ENCODE measurements at places on chromosomes 4 and X.

DNA sequence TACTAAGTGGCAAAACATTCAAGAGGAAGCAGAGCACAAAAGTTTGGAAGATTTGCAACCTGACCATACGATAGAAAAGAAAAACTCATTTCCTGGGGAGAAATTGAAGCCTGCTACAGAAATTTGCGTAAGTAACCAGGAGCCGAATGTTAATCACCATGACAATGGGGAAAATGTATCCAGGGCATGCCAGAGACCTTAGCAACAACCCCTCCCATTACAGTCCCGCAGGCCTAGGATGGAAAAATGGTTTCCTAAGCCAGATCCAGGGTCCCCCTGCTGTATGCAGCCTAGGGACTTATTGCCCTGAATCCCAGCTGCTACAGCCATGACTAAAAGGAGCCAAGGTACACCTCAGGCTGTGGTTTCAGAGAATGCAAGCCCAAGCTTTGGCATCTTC is 472.2 kb upstream of the KLHL4 start:
- ATAC-seq: no peak
- H3K27me3 ChIP-seq: no peaks in the 10 kb centered on the region
- no peak overlapping the region for H3K27ac ChIP-seq
- no peaks in the 10 kb centered on the region for H3K36me3 ChIP-seq

- no peak for ATAC-seq
- H3K27ac ChIP-seq: no peak overlapping the region
- H3K4me1 ChIP-seq: no peaks in the 10 kb centered on the region
- H3K36me3 ChIP-seq: no peaks in the 10 kb centered on the region
Measured at GRCh38 chrX:53479301-53479700, 45.1 kb upstream of the HSD17B10 start.

GRCh38 chr4:41124916-41125548 is 89.3 kb downstream of the APBB2 start:
- no peak for ATAC-seq
- no peaks in the 10 kb centered on the region for H3K4me1 ChIP-seq
- H3K4me3 ChIP-seq: no peak overlapping the region
- H3K36me3 ChIP-seq: no peaks in the 10 kb centered on the region
- H3K27ac ChIP-seq: no peak overlapping the region

- peaks cover 40% of the 10 kb centered on the region for H3K4me1 ChIP-seq
- no peaks in the 10 kb centered on the region for H3K27me3 ChIP-seq
- H3K27ac ChIP-seq: no peak overlapping the region
- ATAC-seq: no peak
Measured at GRCh38 chr4:152107736-152108500, 347.1 kb upstream of the GATB start.

DNA sequence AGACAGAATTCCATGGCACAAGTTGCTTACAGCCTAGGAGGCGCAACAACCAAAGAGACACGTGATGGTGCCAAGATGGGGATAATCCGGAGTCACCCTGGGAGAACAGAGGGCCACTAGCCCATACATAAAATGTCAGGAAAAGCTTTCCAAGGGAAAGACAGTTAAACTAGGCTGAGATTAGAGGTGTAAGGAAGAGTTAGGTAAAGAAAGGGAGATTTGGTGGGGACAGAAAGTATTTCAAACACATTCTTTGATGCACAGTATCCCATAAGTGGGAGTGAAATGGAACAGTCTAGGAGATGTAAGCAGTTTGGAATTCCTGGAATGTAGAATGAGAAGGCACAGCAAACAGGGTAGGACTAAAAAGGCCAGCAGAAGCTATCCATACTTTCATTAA is 860.9 kb upstream of the LCORL start:
- H3K27ac ChIP-seq: no peak overlapping the region
- no peak overlapping the region for H3K4me3 ChIP-seq
- no peaks in the 10 kb centered on the region for H3K4me1 ChIP-seq
- no peak for ATAC-seq
- H3K36me3 ChIP-seq: no peaks in the 10 kb centered on the region

DNA sequence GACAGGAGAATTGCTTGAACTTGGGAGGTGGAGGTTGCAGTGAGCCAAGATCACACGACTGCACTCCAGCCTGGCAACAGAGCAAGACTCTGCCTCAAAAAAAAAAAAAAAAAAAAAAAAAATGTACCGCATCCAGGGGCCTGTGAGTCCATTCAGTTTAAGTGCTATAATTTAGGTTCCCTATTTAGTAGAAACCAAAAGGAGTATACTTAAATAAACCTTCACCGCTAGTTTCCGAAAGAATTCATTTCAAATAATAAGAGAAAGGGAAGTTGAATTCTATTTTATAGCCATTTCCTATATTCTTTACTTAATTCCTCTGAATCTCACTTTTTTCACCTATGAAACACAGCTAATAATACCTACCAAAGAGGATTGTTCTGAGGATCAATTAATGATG is 20.8 kb upstream of the LRBA start:
- no peak overlapping the region for H3K4me3 ChIP-seq
- no peaks in the 10 kb centered on the region for H3K27me3 ChIP-seq
- peaks cover 10% of the 10 kb centered on the region for H3K4me1 ChIP-seq
- H3K36me3 ChIP-seq: peaks cover 7% of the 10 kb centered on the region

- no peak overlapping the region for H3K27ac ChIP-seq
- H3K4me3 ChIP-seq: no peak overlapping the region
- no peak for ATAC-seq
- H3K27me3 ChIP-seq: no peaks in the 10 kb centered on the region
Measured at GRCh38 chrX:31333165-31333831, 261.5 kb upstream of the FTHL17 start.

DNA sequence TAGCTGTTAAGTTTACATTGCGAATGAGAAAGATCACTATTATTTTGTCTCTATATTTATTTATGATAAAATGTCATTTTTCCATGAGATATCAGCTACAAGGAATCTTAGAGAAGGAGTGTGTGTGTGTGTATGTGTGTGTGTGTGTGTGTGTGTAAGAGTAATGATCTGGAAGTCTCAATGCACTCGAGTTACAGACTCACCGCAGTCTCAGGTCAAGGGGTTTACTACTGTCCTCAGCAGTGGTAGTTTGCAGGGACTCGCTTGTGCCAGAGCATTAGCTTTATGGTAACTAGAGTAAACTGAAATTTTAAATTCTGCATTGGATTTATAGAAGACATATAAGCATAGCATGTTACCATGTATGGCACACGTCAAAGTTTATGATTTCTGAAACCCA is 30.8 kb downstream of the LRP2BP start:
- no peak overlapping the region for H3K4me3 ChIP-seq
- no peak overlapping the region for H3K27ac ChIP-seq
- peaks cover 26% of the 10 kb centered on the region for H3K36me3 ChIP-seq
- no peaks in the 10 kb centered on the region for H3K4me1 ChIP-seq
- no peaks in the 10 kb centered on the region for H3K27me3 ChIP-seq
- ATAC-seq: no peak

- H3K4me1 ChIP-seq: peaks cover 2% of the 10 kb centered on the region
- H3K36me3 ChIP-seq: peaks cover 63% of the 10 kb centered on the region
- H3K27ac ChIP-seq: no peak overlapping the region
- H3K4me3 ChIP-seq: no peak overlapping the region
- no peaks in the 10 kb centered on the region for H3K27me3 ChIP-seq
Measured at GRCh38 chr4:6873792-6874461, 35.7 kb upstream of the TBC1D14 start.

- H3K36me3 ChIP-seq: no peaks in the 10 kb centered on the region
- H3K4me3 ChIP-seq: no peak overlapping the region
- no peak overlapping the region for H3K27ac ChIP-seq
Measured at GRCh38 chrX:44927398-44927797, 54.4 kb downstream of the KDM6A start.

GRCh38 chr4:4754641-4755040 is 104.8 kb upstream of the MSX1 start:
- peaks cover 13% of the 10 kb centered on the region for H3K27me3 ChIP-seq
- H3K36me3 ChIP-seq: no peaks in the 10 kb centered on the region
- no peaks in the 10 kb centered on the region for H3K4me1 ChIP-seq
- no peak for ATAC-seq

DNA sequence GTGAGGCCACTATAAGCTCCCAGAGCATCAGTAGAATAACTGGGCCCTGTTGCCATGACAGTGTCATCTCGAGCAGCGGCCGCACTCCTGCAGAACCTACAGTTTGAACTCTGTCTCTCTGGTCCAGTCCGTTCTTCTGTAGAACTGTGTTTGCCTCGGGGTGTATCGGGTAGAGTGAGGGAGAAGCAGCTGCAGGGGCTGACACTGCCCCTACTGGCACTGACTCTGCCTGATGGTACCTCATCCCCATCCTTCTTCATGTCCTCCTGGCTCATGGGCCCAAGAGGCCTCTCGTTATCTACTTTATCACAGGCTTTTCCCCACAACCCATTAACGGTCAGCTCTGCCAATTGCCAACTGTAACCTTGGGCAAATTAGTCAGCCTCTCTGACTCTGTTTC is 96.5 kb downstream of the NPNT start:
- no peak overlapping the region for H3K27ac ChIP-seq
- ATAC-seq: no peak
- H3K4me1 ChIP-seq: no peaks in the 10 kb centered on the region
- H3K4me3 ChIP-seq: no peak overlapping the region

DNA sequence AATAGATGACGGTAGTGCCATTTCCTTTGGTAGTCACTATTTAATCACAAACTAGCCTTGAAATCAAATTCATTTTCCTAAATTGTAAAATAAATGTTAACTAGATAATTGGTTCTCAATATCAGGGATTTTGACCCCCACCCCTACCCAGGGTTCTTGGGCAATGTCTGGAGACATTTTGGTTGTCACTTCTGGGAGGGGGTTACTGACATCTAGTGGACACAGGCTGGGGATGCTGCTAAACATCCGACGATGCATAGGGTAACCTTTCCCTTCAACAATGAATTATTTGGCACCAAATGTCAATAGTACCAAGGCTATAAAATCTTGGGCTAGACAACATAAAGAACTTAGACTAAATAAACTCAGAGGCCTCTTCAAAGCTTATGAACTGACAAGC is 285.8 kb upstream of the TRPC5 start:
- H3K27ac ChIP-seq: no peak overlapping the region
- no peaks in the 10 kb centered on the region for H3K36me3 ChIP-seq
- no peaks in the 10 kb centered on the region for H3K4me1 ChIP-seq
- ATAC-seq: no peak
- H3K27me3 ChIP-seq: no peaks in the 10 kb centered on the region

- no peaks in the 10 kb centered on the region for H3K4me1 ChIP-seq
- H3K4me3 ChIP-seq: no peak overlapping the region
- peaks cover 18% of the 10 kb centered on the region for H3K27me3 ChIP-seq
- no peak overlapping the region for H3K27ac ChIP-seq
- ATAC-seq: no peak
- H3K36me3 ChIP-seq: no peaks in the 10 kb centered on the region
Measured at GRCh38 chr4:149141391-149141790, 674.3 kb downstream of the IQCM start.

- no peaks in the 10 kb centered on the region for H3K4me1 ChIP-seq
- ATAC-seq: no peak
- H3K27ac ChIP-seq: no peak overlapping the region
- H3K36me3 ChIP-seq: no peaks in the 10 kb centered on the region
- H3K27me3 ChIP-seq: peaks cover 7% of the 10 kb centered on the region
- no peak overlapping the region for H3K4me3 ChIP-seq
Measured at GRCh38 chr4:106996490-106996889, 39.6 kb downstream of the DKK2 start.

DNA sequence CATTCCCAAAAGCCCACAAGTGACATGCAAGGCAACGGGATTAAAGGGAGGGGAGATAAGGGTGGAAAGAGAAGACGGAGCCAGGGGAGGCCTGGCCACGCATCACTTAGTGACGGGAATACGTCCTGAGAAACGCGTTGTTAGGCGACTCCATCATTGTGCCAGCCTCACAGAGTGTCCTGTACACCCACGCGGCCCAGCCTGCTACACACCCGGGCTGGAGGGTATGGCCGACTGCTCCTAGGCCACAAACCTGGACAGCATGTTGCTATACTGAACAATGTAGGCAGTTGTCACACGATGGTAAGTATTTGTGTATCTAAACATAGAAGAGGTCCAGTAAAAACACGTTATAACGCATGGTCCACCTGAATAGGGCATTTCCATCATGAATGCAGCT is 23.4 kb downstream of the NSG1 start:
- no peak for ATAC-seq
- no peaks in the 10 kb centered on the region for H3K27me3 ChIP-seq
- no peak overlapping the region for H3K4me3 ChIP-seq
- no peak overlapping the region for H3K27ac ChIP-seq
- H3K36me3 ChIP-seq: peaks cover 11% of the 10 kb centered on the region
